ENCODE measurements at places on chromosomes 6 and 20.

DNA sequence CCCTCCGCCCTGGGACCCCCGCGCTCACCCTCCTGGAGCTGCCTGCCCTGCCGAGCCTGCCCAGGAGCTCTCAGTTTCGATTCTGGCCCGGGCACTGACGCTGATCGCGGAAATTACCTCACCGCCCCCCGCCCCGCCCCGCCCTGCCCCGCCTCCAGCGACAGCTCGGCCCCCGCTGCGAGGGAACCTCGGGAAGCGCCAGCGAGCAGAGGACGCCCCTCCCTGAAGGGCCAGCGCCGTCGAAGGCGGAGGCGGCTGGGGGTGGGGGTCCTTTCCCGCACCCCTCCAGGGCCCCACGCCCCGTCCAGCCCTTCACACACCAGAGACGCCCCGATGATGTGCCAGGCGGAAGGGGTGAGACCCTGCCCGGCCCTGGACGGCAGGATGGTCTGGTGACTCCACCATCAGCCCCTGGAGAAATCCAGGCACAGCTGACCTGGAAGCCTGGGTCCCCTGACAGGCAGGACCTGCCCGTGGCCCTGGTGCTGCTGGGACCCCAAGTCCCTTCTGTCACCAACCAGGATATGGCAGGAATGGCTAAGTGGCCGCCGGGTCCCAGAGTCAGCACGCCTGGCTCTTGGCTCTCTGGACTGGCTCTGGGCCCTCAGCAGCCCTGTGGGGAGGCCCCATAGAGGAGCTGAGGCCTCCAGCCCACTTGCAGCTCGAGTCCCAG is at the start of gene HELZ2:
Gene HELZ2, minus strand, starts transcription at position 84 of the 673 bp plus-strand sequence. CDS start 1,854 bp downstream, outside the sequence.
- DNase-seq: no peak

- no peak for DNase-seq
These were observed 108.3 kb downstream of the TNFAIP3 start for GRCh38 chr6:137975188-137975940.

- no peak for DNase-seq
These were observed 132.4 kb downstream of the MACROD2 start for GRCh38 chr20:14127514-14128223.

DNA sequence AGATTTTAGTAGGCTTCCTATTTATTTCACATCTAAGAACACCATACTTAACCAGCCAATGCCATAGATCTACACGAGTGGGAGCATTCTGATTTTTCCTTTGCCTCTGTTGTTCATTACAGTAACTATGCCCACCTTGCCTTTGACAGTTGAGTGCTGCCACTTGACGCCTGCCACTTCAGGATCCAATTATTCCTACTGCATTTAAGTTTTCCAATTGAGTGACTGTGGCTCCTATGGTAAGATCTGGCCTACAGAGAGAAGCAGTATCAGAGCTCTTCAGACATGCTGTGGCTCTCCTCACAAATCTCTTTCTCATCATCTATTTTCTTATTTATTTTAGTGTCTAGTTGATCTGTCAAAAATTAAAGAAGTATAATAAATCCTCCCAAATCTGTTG is 403.0 kb upstream of the SPTLC3 start:
- DNase-seq: no peak

GRCh38 chr6:141210901-141211300 is 921.8 kb upstream of the GJE1 start:
- DNase-seq: no peak

- no peak for DNase-seq
These were observed 10.7 kb downstream of the PEDS1 start for GRCh38 chr20:50142812-50143211.

All from HFF-Myc (cell line).